Activated CD4-positive, alpha-beta T cell treated with anti-CD3 and anti-CD28 coated beads, Interleukin-2, amount 10 ng/mL, durations not matched to agents 7 days and 5 days (primary cell): ENCODE measurements at places on chromosomes 7 and 10. TPM values are rescaled to one million over a fixed set of nuclear protein-coding genes. Genes with fewer than 3 reads are reported as not detected.

Gene EBLN1
- not detected for total RNA-seq

- H3K4me3 ChIP-seq, result no peak overlapping the region
- H3K27ac ChIP-seq, result no peak overlapping the region
- no peaks in the 10 kb centered on the region for H3K27me3 ChIP-seq
- no peak for DNase-seq
- no peaks in the 10 kb centered on the region for H3K36me3 ChIP-seq
These were observed 9.1 kb downstream of the ADCYAP1R1 start for GRCh38 chr7:31061185-31061584.

- no peaks in the 10 kb centered on the region for H3K27me3 ChIP-seq
- H3K27ac ChIP-seq, result no peak overlapping the region
- DNase-seq, result no peak
- no peak overlapping the region for H3K4me3 ChIP-seq
These were observed 190.9 kb downstream of the BMPER start for GRCh38 chr7:34096198-34096651.

Gene HOGA1
- total RNA-seq, result not detected

GRCh38 chr7:140609646-140610045, 31.0 kb downstream of the DENND2A start:
- no peak overlapping the region for H3K4me3 ChIP-seq
- H3K27ac ChIP-seq, result no peak overlapping the region
- no peaks in the 10 kb centered on the region for H3K36me3 ChIP-seq
- DNase-seq, result no peak
- H3K27me3 ChIP-seq, result peaks cover 3% of the 10 kb centered on the region
- H3K4me1 ChIP-seq, result no peaks in the 10 kb centered on the region

DNA sequence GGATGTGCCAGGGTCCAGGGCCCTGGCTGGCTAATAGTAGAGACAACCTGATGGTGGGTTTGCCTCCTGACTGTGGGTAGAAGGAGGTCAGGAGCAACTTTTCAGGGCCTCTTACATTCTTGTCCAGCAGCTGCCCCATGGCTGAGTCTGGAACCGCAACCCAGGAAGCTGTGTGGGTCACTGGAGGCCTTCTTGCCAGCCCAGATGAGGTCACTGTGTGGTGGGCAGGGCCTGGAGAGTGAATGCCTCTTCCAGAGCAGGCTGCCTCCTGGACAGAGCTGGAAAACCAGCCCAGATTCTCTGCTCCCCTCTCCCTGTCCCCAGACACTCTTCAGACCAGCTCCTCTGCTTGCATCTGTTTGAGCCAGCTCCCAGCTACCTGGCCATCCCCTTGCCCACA, 43.5 kb upstream of the LEP start:
- no peak overlapping the region for H3K4me3 ChIP-seq
- no peak for DNase-seq
- H3K4me1 ChIP-seq, result peaks cover 13% of the 10 kb centered on the region
- peaks cover 10% of the 10 kb centered on the region for H3K36me3 ChIP-seq

GRCh38 chr10:74371696-74372095, 220.7 kb downstream of the ADK start:
- no peaks in the 10 kb centered on the region for H3K4me1 ChIP-seq
- DNase-seq, result no peak
- H3K36me3 ChIP-seq, result peaks cover 2% of the 10 kb centered on the region

- no peak overlapping the region for H3K27ac ChIP-seq
- H3K36me3 ChIP-seq, result no peaks in the 10 kb centered on the region
- no peak for DNase-seq
- no peak overlapping the region for H3K4me3 ChIP-seq
- H3K4me1 ChIP-seq, result no peaks in the 10 kb centered on the region
These were observed 21.4 kb upstream of the AOC1 start for GRCh38 chr7:150830937-150831336.

DNA sequence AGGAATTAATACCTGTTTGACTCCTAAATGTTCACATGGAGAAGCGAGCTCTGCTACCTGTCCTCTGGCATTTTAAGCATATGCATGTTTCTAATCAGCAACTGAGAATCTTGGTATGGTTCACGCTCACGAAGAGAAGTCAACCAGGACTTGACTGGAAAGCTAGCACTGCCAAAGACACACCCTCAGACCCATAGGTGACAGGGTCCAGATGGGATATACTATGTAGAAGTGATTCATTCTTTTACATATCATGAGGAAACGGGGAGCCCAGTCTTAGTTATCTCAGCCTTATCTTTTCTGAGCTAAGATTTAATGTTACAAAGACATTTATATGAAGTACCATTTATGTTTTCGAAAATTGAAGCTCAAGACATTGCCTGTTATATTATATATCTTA, 313.0 kb downstream of the DOCK4 start:
- no peak overlapping the region for H3K4me3 ChIP-seq
- no peak overlapping the region for H3K27ac ChIP-seq
- H3K27me3 ChIP-seq, result no peaks in the 10 kb centered on the region
- H3K4me1 ChIP-seq, result no peaks in the 10 kb centered on the region

- no peak overlapping the region for H3K4me3 ChIP-seq
- no peak overlapping the region for H3K27ac ChIP-seq
- no peaks in the 10 kb centered on the region for H3K27me3 ChIP-seq
These were observed 45.0 kb downstream of the ARMH3 start for GRCh38 chr10:102010961-102011360.

GRCh38 chr10:122363722-122364463, 10.6 kb upstream of the PLEKHA1 start:
- H3K4me1 ChIP-seq, result no peaks in the 10 kb centered on the region
- no peak overlapping the region for H3K27ac ChIP-seq
- H3K36me3 ChIP-seq, result no peaks in the 10 kb centered on the region
- H3K27me3 ChIP-seq, result peaks cover 17% of the 10 kb centered on the region
- H3K4me3 ChIP-seq, result no peak overlapping the region

- no peak overlapping the region for H3K4me3 ChIP-seq
- peaks cover 8% of the 10 kb centered on the region for H3K36me3 ChIP-seq
- no peaks in the 10 kb centered on the region for H3K4me1 ChIP-seq
These were observed 86.2 kb downstream of the CUL2 start for GRCh38 chr10:35003906-35004305.

Gene NKX1-2
- total RNA-seq, result not detected

DNA sequence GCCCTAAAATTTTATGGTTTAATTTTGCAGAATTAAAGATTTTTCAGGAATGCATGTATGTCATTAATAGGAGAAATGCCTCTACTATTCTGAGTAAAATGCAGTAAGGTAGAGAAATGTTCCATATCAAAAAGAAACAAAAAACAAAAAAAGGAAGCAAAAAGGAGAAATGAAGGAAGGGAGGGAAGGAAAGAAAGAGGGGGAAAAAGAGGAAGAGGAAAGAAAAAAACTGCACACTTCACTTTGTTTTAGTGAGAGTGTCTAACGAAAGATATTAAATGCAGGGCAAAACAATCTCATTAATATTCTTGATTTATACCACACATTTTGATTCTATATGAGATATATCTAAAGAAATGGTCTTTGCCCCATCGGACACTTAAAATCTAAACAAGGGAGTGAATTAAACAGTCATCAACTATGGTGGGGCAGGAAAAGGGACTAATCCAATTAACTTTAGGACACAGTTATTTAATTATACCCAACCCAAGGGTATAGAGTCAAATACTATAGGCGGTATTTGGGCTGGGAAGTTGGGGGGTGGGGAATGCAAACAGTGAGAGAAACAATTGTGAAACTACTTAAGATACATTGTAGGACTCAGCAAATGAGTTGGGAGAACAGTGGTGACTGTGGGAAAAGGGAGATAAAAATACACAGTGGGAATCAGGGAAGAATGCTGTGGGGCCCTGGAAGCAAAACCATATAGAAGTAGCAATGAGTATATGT, 27.0 kb downstream of the IMMP2L start:
- no peak for DNase-seq
- H3K4me1 ChIP-seq, result no peaks in the 10 kb centered on the region
- peaks cover 5% of the 10 kb centered on the region for H3K36me3 ChIP-seq
- peak overlapping the region; percentile 21 for H3K27ac ChIP-seq

Gene OR9A2
- not detected for total RNA-seq

GRCh38 chr10:129785536-129785981, 178.5 kb downstream of the EBF3 start:
- H3K4me1 ChIP-seq, result no peaks in the 10 kb centered on the region
- no peak overlapping the region for H3K4me3 ChIP-seq
- H3K36me3 ChIP-seq, result no peaks in the 10 kb centered on the region
- no peak for DNase-seq
- no peak overlapping the region for H3K27ac ChIP-seq
- H3K27me3 ChIP-seq, result no peaks in the 10 kb centered on the region

Gene SFTPA1
- total RNA-seq, result not detected
